ENCODE measurements at places on chromosomes 3 and 15. TPM values are rescaled to one million over a fixed set of nuclear protein-coding genes. Genes with fewer than 3 reads are reported as not detected.

GRCh38 chr3:59143447-59143846 is 93.6 kb upstream of the CFAP20DC start:
- no peak for DNase-seq

DNA sequence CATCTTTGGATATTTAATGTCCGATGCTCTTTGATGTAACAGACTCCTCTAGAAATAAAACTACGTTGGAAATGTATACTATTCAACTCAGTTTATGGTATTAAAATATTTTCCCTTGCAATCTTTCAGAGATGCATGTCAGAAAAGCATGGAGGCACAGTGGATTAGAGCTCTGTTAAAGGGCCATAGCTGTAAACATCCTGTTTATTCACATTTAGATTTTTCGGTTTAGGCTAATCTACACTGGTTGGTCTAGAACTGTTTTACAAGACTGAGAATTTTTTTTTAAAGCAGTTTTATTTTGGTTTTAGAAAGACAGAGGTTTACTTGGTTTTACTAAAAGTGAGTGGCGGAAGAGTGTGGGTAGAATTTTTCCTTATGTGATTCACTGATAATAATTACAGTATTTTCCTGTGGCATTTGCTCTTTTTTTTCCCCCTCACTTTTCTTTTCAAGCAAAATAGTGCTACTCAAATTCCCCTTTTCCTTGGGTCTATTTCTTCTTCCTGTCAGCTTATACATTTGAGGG is 132.1 kb downstream of the IL1RAP start:
- no peak for DNase-seq

Gene TM4SF18
- total RNA-seq, result 11.8 TPM

Gene LSAMP
- total RNA-seq, result 5.3 TPM

Gene PTX3
- total RNA-seq, result 4.2 TPM

Gene CCDC174
- total RNA-seq, result 31.0 TPM
